ENCODE measurements at places on chromosomes 4 and X.

DNA sequence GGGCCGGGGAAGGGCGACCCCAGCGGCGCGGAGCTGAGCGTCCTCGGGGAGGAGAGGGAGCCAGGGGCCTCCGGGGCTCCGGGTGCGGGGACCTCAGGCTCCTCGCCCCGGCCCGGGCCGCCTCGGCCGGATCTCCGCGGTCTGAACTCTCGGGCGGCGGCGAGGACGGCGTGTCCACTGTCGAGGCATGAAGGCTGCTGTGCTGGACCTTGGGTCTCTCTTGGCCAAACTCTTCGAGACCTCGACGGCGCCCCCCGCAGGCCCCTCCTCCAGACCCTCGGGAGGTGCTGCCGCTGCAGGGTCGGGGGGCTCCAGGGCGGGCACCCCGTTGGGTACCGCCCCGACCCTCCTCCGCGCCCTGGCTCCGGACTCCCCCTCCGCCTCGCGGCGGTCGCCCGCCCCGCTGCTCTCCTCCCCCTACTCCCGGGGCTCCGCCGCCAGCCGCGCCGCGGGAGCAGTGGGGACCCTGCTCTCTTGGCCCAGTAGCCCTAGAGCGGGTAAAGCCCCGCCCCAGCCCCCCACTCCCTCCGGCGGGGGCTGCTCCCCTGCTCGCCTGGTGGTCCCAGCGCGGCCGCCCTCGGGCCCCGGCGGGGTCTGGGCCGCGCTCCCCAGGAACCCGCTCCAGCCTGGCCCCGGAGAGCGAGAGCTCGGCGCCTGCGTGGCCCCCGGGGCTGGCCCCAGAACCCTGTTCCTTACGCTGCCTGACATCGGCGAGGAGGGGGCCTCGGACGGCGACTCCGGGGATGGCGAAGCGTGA is 564 bp downstream of the FAM149A start:
- DNase-seq = no peak

DNA sequence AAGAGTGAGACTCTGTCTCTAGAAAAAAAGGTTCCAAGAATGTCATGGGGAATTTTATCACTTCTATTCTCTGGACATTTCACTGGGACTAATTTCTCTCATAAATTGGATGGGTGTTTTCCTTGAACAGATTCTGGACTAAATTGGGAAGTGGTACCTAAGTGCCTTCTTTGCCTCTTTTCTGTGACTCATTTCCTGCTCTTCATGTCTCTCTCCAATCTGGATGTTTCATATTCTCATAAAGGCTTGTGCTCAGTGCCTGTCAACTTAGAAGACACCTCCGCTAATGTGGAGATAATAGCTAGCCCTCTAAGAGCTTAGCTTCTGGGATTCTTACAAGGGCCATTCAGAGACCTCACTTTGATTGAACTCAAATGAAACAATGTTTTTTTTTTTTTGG is 38.0 kb upstream of the IGFBP7 start:
- DNase-seq = no peak

DNA sequence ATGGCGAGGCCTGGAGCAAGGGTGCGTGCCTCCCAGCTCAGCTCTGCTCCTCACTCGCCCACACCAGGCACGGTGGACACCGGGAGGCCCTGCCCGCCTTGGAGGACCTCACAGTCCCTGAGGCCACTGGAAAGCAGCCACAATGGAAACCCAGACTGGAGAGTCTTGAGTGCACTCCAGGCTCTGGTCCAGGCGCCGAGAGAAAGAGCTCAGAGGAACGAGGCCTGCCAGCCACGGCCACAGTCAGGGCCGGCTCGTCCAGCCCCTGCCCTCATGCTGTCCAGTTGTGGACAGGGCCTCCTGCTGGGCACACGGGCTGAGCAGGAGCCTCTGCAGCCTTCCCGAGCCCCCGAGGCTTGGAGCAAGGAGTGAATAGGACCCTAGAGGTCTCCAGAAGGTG is 53.3 kb upstream of the GRPEL1 start:
- no peak for DNase-seq

DNA sequence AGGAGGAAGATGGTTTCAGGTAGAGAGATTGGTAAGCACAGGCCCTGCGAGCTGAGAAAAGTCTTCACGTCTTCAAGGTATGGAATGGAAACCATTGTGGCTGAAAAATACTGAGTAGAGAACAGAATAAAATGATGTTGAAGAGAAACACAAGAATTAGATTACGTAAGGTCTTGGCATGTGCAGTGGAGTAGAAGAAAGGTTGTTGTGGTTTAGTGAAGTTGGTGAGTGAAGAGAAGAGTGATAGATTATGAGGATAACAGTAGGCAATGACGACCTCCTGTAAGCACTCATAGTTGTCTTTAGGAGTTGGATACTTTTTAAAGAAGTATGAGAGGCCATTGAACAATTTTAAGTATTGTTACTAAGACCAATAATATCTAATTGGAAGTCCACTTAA is 642.6 kb downstream of the PCDH7 start:
- DNase-seq = no peak

- no peak for DNase-seq
Observed at GRCh38 chr4:70515367-70516250, 2.8 kb upstream of the AMTN start.

GRCh38 chrX:134963041-134963440 is 27.8 kb upstream of the SMIM10 start:
- DNase-seq = no peak

GRCh38 chr4:76342191-76342590 is 35.7 kb downstream of the STBD1 start:
- DNase-seq = no peak

- no peak for DNase-seq
Observed at GRCh38 chr4:5707778-5708448, 446 bp downstream of the EVC2 start.

DNA sequence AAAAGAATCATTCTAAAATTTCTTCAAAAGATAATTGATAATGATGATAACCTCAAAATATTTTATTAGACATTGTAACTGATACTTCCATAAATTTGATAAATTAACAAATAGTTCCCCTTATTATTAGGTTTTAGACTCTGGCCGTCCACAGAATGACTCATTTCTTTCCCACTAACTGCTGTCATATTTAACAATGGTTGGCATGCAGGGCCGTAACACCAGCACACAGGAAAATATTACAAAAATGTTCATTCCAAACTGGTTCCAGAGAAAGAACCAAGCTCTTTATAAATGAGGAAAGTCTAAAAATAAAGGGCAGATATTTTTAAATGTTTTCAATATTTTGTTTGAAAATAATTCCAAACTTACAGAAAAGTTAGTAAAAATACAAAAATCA is 28.2 kb downstream of the WDFY3 start:
- no peak for DNase-seq

GRCh38 chr4:134777606-134778005 is 576.0 kb upstream of the PABPC4L start:
- no peak for DNase-seq

GRCh38 chrX:34509394-34509793 is 147.7 kb downstream of the TMEM47 start:
- no peak for DNase-seq

- DNase-seq = no peak
Observed at GRCh38 chrX:38860106-38861013, 59.1 kb downstream of the MID1IP1 start.

DNA sequence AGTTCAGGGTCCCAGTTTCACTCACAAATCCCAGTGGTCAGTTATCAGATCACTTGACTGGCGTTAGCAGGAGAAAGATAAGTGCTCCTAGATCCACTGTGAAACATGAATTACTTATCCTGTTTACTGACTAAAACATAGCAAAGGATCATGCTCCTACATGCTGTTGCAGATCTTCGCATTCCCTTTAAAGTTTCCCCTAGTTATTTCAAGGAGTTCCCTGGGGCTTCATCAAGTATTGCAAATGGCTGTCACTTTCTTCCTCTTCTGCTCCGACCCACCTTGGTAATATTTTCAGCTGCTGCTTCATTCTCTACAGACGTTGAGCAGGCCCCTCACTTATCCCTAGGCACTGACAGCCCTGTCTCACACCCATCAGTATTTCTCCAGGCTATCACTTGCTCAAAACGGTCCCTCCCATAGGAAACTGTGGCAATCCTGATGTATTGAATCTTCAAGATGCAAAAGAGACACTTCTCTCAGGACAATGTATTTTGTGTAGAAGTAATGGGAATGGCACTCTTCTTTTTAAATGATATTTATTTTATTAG is 466.0 kb downstream of the INPP4B start:
- DNase-seq = no peak

- DNase-seq = no peak
Observed at GRCh38 chr4:61003301-61003700, 196.8 kb upstream of the ADGRL3 start.

DNA sequence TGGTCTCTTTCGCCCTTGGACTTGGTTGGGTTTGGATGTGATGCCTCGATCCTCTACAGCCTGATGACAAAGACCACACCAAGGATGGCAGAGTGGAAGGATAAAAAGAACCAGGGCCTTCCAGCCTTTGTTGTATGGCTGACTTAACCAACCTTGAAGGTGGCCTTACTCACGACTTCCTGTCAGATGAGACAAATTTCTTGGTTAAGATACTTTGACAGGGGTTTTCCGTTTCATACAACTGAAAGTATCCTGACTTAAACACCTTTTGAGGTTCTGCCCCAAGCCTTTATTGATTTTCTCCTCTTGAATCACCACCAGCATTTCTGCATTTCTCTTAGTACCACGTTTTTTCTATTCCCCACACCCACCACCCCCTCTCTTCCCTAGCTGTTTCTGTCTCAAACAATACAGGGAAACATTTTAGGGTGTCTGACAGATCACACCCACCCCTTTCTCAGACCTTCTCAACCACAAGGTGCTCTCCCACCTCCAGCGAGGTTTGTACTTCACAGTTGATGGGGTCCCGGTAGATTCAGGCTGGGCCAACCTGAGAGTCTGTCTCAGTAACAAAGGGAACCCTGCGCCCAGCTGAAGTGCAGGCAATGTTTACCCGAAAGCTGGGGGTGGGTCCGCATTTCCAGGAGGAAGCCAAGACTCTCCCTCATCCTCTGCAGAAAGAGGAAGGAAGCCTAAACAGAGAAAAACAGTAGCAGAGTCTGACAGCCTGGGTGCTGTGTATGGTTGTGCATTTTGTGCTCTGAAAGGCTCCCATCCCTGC is 5.0 kb upstream of the TSPAN5 start:
- no peak for DNase-seq

DNA sequence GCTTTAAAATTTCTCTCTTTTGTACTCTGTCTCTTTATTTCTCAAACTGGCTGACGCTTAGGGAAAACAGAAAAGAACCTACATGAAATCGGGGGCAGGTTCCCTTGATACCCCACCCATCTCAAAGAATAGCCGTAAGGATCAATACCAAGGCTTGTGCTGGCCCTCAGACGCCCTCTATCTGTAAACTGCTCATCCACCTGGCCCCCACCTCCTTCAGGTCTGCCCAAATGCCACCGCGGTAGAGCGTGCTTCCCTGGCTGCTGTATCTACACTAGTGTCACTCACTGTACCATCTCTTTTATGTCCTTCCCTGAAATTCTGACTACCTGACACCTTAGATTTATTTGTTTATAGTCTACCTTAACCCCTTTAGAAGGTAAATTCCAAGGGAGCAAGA is 62.8 kb downstream of the SMIM20 start:
- DNase-seq = no peak

GRCh38 chr4:123613586-123614344 is 217.2 kb downstream of the SPRY1 start:
- no peak for DNase-seq

GRCh38 chr4:53654300-53654758 is 63.0 kb upstream of the LNX1 start:
- DNase-seq = no peak

- no peak for DNase-seq
Observed at GRCh38 chr4:11160288-11160687, 268.4 kb downstream of the HS3ST1 start.

DNA sequence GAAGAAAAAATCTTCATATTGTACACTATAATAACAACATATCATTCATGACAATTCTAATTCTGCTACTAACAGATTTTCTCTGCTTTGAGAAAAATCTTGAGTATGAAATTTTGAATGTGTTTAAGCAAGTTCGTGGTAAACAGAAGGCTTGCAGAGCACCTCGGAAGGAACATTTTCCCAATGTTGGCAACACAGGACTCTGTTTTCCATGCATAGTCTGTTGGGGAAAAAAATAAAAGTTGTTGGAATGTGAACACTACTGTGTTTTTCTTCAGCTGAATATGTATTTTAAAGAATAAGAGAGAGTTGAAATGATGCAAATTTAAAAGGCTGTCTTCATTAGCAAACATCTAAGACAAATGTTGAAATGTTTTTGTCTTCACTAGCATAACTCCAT is 54.7 kb upstream of the ANXA10 start:
- no peak for DNase-seq

- no peak for DNase-seq
Observed at GRCh38 chr4:13893211-13893610, 265.7 kb upstream of the BOD1L1 start.

DNA sequence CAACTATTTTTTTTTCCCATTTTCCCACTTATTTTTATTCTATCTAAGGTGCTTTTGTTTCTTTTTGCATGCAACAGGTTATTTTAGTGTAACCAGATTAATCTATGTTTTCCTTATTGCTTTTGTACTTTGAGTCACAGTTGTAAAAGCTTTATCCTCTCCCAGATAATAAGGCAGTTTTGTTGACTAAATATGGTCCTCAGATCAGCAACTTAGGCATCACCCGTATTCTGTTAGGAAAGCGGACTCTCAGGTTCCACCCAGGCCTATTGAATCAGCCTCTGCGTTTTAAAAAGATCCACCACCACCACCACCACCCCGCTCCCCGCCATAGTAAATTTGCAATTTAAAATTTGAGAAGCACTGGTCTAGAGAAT is 58.6 kb upstream of the USP9X start:
- DNase-seq = no peak

GRCh38 chrX:10254739-10255138 is 98.0 kb downstream of the CLCN4 start:
- DNase-seq = no peak

GRCh38 chrX:2398064-2398656 is 102.6 kb downstream of the DHRSX start:
- DNase-seq = no peak

- DNase-seq = no peak
Observed at GRCh38 chrX:12580548-12580947, 210.7 kb upstream of the PRPS2 start.

DNA sequence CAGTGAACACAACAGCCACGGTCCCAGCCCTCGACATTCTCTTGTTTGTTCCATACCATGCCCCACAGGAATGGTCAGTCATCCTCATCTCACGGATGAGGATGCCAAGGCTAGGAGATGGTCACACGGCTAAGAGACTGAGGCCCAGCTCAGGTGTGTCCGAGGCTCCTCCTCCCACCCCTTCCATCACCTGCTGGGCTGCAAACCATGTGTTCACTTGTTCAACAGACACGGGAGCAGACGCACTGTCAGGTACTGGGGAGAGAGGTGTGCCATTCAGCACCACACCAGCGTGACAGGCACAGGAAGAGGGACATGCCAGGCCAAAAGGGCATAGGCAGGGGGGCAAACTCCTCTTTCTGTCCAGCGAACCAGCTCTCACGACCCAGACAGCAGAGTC is 45.9 kb downstream of the ABLIM2 start:
- DNase-seq = no peak

DNA sequence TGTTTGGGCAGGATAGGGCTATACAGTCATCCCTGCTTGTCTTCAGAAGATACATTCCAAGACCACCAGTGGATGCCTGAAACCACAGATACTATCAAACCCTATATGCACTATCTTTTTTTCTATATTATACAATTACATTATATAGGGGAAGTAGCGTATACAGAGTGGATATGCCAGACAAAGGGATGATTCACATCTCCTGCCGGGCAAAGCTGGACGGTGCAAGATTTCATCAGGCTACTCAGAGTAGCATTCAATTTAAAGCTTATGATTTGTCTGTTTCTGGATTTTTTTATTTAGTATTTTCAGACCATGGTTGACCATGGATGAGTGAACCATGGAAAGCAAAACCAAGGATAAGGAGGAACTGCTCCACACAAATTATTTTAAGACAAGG is 7.0 kb upstream of the AMTN start:
- no peak for DNase-seq
